Stimulated activated CD4-positive, alpha-beta T cell treated with anti-CD3 and anti-CD28 coated beads, TNF-alpha, amount 100 ng/mL, for 24 hours (primary cell): ENCODE measurements at places on chromosomes 12 and 14.

DNA sequence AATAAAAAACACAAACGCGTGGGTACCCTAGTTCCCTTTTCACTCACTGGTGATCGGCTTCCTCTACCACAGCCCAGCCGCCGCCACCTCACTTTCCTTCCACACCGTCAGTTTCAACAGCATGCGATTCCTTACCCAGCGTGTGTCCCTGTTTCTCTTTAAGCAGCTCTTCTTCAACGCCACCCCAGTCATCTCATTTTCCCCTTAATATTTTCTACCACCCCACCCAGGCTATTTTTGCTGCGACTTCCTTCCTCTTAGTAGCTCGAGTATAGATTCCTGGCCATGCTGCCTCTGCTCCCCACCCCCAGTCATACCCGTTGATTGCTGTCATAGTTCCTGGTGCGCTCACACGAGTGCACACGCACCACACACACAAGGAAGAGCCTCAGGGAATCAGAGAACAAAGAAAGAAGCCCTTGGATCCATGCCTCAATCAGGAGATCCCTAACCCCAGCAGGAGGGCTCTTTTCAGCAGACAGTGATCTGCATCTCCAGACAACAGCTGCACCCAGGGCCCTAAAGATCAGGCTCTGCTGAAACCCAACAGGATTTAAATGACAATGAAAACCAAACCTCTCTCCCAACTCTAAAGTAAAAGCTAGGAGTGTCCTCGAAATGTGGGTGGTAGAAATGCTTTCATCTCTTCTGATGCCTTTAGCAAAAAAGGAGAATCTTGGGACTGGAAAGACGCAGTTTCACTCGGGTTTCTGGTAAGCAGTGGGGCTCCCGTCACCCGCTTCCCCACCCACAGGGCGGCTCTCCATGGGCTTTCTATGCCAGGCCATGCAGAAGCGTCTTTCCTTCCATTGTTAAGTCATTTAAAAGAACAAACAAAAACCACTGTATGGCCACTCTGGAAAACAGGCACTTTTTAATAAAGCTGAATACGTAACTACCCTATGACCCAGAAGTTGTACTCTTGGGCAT is 23.8 kb downstream of the VPS37B start:
- DNase-seq, result no peak

GRCh38 chr12:39975374-39975918 is 130.4 kb downstream of the SLC2A13 start:
- DNase-seq, result no peak

DNA sequence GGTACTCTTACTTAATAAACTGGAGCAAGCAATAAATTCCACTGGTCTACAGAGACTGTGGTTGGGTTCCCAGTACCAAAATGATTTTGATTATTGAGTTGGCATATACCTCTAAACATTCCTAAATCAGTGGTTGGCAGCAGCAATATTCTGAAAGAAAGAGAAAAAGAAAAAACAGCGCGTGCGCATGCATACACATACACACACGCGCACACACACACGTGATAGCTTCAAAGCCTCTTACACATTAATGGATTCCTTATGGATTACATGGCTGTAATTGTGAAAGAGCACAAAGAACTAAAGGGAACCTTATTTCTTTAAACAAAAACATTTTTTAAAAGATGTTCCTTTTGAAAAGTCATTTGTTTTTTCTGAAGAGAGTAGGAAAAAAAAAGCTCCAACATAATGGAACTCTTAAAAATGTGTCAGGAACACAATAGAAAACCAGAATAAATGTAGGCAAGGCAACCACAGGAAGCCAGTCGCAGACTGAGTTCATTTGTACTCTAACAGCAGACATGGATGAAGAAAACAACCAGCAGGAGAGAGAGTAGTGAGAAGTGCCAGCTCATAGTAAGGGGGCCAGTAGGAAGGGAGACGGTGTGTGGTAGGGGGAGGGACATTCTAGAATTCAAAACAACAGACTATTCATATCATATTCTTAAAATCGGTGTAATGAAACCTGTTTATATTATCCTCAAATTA is 80.0 kb downstream of the DRAM1 start:
- DNase-seq, result no peak

DNA sequence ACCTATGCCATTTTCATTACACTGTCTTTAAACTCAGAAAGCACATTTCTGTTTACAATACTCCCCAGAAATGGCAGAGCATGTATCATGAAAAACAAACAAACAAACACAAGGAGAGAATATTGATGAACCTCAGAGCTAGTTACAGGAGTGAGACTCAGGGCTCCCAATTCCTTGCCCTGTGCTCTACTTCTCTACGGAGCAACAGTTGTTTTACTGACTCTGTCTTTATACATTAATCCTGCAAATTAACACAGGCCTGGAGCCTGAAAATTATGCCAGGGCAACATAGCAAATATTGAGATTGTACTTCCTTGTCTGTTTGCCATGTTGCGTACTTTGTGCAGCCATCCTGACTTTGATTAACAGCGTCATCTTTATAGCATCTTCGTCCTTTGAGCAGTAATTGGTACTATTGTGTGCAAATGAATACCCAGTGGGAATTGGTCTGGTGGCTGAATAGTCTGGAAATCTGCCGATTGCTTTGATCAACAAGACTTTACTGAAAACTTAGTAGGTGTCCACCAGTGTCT is 15.2 kb upstream of the AKAP6 start:
- DNase-seq, result no peak

- no peak for DNase-seq
Observed at GRCh38 chr12:122293081-122293480, 26.8 kb upstream of the VPS33A start.

DNA sequence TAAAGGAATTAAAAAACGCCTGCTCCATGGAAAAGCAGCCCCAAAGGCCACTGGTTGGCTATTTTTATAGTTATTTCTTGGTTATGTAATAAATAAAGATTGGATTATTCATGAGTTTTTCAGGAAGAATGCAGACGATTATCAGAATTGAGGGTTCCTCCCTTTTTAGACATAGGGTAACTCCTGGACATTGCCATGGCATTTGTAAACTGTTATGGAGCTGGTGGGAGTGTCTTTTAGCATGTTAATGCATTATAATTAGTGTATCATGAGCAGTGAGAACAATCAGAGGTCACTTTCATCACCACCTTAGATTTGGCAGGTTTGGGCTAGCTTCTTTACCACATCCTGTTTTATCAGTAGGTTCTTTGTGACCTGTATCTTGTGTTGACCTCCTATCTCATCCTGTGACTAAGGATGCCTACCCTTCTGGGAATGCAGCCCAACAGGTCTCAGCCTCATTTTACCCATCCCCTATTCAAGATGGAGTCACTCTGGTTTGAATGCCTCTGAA is 728.7 kb downstream of the GALC start:
- no peak for DNase-seq

DNA sequence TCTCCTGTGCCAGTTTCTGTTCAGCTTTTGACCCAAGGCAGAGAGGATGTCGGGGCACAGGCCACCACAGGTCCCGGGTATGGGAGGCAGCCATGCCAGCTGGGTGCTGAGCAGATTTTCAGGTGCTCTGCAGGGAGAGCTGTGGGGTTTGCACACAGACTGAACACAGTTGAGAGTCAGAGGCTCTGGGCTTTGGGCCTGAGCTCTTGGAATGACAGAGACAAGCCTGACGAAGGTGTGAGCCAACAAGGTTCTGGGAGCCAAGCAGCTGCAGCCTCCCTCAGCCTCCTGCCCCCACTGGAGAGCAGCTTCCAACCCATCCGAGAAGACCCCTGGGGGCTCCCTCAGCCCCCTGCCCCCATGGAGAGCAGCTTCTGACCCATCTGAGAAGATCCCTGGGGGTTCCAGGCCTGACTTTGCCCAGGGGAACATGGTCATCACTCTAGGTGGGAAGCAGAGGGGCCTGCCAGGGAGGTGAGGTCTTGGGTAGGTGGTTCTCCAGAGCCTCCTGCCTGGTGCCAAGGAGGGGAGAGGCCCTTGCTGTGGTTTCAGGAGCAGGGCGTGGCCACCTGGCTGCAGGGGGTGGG is 13.8 kb downstream of the FBRSL1 start:
- no peak for DNase-seq

- DNase-seq, result no peak
Observed at GRCh38 chr12:124098101-124098757, 125.2 kb downstream of the ZNF664 start.

DNA sequence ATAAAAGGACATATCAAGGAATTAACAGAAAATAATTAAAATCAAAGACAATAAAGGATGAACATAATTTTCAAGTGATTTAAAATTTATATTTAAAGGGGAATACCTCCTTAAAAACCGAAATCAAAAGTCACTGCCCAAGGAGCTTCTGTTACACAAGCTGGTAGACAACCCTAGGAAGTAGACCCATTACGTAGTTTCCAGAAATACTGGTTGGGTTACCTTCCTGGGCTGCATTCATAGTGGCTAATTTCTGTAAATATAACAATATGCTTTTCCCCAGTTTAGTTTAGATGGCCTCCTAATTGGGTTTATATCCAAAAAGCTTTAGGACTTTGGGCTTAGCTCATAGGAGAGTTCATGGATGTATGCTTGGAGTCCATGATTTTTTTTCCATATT is 2.1 kb upstream of the EDDM3A start:
- DNase-seq, result no peak

DNA sequence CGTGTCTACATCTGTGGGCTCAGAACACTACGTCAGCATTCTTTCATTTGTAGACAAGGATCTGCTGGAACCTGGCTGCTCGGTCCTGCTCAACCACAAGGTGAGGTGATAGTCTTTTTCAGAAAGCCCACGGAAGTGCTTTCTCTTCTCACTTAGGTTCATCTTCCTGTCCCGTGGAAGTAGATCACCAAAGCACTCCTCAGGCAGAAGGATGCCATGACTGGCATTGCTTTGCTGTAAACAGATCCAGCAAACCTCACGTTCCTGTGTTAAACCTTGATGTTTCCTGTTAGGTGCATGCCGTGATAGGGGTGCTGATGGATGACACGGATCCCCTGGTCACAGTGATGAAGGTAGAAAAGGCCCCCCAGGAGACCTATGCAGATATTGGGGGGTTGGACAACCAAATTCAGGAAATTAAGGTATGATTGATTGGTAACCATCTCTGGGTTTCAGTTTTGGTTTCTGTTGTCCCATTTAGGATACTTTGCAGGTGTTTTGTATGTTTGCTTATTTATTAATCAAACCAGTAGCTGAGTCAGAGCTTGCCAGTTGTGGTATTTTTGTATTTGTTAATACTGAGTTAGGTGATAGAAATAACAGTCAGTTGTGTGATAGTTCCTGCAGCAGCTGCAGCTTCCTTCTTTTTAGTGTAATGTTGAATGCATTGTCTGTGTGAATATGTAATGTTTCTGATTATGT is 7.5 kb downstream of the PSMC1 start:
- DNase-seq, result no peak

DNA sequence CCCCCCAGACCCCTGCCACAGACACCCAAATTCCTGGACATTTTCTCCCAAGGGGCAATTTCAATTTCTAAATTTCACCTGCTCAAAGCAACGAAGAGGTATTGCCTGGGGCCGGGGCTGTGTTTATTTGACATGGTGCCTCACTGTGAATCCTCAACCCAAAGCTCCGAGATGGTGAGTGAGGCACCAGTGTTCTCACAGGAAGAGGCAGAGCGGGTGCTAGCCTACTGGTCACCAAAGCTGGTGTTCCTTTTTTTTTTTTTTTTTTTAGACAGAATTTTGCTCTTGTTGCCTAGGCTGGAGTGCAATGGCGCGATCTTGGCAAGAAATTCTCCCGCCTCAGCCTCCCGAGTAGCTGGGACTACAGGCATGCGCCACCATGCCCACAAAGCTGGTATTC is 14.8 kb upstream of the SH2B3 start:
- DNase-seq, result no peak

GRCh38 chr14:33933386-33933933 is 17.4 kb downstream of the EGLN3 start:
- DNase-seq, result no peak

DNA sequence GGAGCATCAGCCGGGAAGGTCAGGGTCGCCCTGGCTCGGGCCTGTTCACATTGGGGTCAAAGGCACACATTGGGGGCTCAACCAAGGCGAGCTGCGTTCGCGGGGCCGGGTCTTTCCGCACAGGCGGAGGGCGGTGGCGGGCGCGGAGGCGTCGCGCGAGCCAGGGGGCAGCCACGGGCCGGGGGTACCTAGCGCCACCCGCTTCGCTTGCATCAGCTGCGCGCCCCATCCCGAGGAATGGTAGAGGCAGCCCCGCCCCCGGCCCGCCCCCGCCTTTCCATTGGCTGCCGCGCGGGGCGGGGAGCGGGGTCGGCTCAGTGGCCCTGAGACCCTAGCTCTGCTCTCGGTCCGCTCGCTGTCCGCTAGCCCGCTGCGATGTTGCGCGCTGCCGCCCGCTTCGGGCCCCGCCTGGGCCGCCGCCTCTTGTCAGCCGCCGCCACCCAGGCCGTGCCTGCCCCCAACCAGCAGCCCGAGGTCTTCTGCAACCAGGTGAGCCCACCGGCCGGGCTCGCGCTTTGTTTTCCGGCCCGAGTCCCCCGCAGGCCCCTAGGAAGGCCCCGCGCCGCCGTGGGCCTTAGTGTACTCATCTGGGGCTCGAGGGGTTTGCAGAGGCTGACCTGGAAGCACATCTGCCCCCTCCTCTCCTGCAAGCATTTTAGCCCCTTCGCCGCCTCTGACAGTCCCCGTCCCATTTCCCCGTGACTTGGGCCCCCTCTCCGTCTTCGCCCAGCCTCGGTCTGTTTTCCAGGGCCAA is at the start of gene ALDH2:
Gene ALDH2, plus strand, starts transcription at position 326 of the 754 bp plus-strand sequence. Its CDS starts 50 bp downstream, at position 376.
- DNase-seq, result peak; percentile 2

GRCh38 chr12:94435511-94435927 is 24.1 kb downstream of the CEP83 start:
- DNase-seq, result no peak

- no peak for DNase-seq
Observed at GRCh38 chr12:83538361-83538965, 851.8 kb downstream of the TMTC2 start.

- DNase-seq, result no peak
Observed at GRCh38 chr14:75283162-75283832, 4.7 kb downstream of the FOS start.

DNA sequence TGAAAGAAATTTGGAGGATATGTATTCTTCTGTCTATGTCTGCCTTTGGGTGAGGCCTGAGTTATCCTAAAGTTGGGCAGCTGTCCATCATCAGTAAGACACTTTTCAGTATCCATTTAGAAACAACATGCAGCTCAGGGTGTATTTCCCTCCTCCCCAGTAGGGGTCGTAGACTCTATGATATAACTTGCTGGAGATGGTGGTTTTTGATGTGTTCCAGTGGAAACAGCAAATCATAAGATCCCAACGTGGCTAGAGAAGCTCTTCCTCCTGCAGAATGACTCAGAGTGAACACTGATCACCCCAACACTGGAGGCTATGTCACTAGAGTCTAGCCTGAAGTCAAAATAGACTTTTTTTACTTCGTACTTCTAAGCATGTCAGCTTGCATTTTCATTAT is 331.6 kb upstream of the STXBP6 start:
- no peak for DNase-seq

- no peak for DNase-seq
Observed at GRCh38 chr12:92506891-92507290, 195.9 kb upstream of the PLEKHG7 start.

DNA sequence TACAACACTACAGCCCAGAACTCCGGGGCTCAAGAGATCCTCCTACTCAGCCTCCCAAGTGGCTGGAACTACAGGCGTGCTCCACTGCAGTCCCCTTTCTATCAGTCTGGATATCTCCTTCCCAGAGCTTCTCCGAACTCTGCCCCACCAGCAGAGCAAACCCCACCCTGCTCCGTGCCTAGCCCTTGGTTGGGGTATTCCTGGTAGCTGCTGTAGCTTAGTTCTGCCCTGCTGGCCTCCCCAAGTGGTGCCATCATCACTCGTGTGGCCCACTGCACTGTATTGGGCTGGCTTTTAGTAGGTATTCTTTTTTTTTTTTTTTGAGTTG is 9.5 kb downstream of the HSP90AA1 start:
- no peak for DNase-seq
